Stimulated activated CD4-positive, alpha-beta T cell treated with anti-CD3 and anti-CD28 coated beads, TNF-alpha, amount 100 ng/mL, for 24 hours (primary cell): ENCODE measurements at places on chromosomes 2 and 18.

GRCh38 chr2:124027182-124027581, 2.1 kb downstream of the CNTNAP5 start:
- no peak for DNase-seq

- DNase-seq: no peak
These were observed 57.4 kb downstream of the ADI1 start for GRCh38 chr2:3461801-3462492.

DNA sequence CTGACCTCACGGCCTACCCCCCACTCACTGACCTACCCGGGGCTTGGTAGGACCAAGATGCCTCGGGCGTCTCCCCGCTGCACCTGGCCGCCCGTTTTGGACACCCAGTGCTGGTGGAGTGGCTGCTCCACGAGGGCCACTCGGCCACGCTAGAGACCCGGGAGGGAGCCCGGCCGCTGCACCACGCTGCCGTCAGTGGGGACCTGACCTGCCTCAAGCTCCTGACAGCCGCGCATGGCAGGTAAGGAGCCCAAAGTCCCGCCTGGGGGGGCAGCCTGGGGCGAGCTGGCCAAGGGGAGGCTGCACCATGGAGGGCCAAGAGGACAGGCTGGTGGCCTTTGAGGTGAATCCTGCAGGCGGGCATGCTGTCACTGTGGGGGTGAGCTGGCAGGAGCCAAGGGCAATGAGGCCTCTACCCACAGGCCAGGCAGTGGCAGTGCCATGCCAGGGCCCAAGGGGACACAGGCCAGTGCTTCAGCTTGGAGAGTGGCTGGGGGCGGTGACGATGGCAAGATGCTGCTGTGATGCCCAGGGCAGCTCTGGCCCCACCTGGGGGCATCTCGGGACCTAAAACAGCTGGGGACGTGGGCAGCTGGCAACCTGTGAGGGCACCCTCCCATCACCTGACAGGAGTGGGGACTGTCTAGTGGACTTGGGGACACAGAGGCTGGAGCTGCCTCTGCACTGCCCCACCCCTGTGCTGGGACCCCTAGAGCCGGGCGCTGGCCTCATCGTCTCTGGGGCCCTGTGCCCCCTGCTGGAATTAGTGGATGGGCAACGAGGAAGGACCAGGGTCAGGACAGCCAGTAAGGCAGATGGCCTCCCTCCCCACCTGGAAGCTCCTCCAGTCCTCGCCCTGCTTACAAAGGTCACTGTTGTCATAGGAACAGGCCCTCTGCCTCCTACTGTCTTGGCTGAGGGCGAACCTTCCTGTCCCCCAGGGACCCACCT, 2.0 kb downstream of the ESPNL start:
- no peak for DNase-seq

DNA sequence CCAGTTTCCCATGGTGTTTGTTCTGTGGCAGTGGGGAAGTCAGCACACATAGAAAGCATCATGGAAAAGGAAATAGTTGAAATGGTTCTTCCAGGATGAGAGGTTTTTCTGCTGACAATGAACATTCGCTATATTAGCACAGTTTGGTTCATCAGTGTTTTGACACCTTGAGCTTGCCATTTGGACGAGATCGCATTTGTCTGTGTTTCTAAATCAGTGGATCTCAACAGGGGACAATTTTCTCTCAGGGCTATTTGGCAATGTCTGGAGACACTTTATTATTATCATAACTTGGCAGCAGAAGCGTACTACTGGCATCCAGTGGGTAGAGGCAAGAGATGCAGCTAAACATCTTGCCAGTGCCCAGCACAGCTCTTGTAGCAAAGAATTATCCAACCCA, 74.6 kb downstream of the CD8B2 start:
- DNase-seq: no peak

DNA sequence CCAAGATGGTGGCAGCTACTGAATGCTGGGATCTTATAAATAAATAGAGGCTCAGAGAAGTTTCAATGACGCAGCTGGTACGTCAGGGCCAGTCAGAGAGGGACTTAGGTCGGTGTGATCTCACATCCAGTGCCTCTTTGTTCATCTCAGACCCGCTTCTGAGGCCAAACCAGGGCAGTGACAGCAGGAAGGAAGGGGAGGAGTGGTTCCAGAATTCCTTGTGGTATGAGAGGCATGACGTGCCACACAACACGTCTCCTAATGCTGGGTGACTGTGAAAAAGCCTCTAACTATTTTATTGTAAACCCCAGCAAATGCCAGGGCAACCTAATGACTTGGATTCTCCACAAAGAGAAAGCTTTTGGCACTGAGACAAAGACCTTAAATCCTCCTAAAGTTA, 423.3 kb downstream of the LPIN1 start:
- DNase-seq: no peak

- no peak for DNase-seq
These were observed 1.0 kb upstream of the ZEB2 start for GRCh38 chr2:144520756-144521487.

GRCh38 chr2:23169896-23170295, 215.1 kb upstream of the KLHL29 start:
- DNase-seq: no peak

GRCh38 chr2:146734042-146734820, 1110.6 kb upstream of the ACVR2A start:
- DNase-seq: no peak

DNA sequence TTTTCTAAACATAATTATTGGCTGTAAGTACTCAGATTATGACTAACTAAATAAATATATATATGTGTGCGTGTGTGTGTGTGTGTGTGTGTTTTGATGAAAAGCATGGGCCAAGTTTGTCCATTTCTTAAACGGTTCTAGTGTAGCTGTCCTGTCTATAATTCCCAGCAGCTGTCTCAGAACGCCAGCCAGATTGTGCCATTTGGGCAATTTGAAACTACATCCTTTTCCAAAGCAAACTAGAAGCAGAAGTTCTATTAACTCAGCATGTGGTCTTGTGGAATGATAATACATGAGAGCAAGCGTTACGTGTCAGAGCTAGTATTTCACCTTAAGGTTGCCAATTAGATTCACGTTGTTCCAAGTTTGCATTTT, 1.7 kb downstream of the ARHGAP28 start:
- DNase-seq: no peak

GRCh38 chr2:32963941-32964340, 17.2 kb downstream of the LTBP1 start:
- DNase-seq: no peak

- DNase-seq: no peak
These were observed 82.5 kb downstream of the SPRED2 start for GRCh38 chr2:65349863-65350262.

GRCh38 chr2:181367411-181367810, 89.8 kb upstream of the ITGA4 start:
- no peak for DNase-seq
